ENCODE measurements at places on chromosomes 6 and 20.

DNA sequence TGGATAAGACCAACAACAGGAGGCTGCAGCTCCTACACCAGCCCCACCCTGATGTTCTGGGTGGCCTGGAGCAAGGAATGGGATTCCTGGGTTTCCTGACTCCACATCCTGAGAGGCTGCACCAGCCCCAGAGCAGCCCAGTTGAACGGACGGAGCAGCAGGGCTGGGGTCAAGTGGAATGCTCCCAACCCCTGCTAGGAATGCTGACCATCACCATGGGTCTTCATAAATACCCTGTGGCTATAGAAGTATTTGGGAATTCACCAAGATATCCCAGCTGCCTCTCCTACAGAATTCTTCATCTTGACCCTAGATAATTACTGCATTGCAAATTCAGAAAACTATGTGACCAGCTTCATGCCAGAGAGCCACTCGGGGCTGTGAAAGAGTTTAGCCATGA lies 180.3 kb downstream of the THBS2 start:
- no peak for DNase-seq

DNA sequence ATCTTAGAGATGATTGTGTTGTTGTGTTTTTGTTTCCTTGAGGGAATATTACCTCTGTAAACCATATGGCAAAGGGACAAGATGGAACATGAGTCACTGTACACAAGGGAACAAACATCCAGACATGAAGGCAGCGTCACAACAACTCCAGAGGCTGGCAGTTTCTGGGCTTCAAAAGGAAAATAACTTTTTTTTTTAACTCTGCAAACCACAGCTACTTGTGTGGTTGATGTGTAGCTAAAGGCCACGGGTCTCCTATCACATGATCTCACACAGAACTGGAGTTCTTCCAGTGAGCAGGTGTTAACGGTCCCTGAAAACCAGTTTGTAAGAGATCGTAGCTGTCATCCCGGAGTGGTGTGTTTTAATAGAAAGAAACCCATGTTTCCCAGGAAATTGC lies 33.2 kb upstream of the HBS1L start:
- DNase-seq: peak; percentile 83

- no peak for DNase-seq
Observed at GRCh38 chr6:114253431-114253830, 89.4 kb downstream of the HS3ST5 start.

DNA sequence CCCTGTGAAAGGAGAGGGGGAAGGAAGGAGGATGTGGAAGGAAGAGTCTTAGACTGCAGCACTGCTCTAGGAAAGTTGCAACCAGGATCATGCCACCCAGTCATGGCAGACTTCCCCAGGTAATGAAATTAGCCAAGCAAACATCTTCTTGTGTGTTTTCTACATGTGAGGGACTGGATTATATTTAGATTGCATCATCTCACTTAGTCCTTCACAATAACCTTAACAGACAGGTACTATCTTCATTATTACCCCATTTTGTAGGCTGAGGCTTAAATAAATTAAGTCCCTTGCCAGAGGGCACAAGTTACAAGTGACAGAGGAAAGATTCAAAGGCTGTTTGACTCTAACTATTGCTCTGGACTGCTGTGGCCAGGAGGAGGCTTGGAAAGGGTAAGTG lies 9.7 kb upstream of the MAFB start:
- no peak for DNase-seq

- DNase-seq: no peak
Observed at GRCh38 chr6:13304101-13304500, 24.2 kb downstream of the TBC1D7 start.

DNA sequence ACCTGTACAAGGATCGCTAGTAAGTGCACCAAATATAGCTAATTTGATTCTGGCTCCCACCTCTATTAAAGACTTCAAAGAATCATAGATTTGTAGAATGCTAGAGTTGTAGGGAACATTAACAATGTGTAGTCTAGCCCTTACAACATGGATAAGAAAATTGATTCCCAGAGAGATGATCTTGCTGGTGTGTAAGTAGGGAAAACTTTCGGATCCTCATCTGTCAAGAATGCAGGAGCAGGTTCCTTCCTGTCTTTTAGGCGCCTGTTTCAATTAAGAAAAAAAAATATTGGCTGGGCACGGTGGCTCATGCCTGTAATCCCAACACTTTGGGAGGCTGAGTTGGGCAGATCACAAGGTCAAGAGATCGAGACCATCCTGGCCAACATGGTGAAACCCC lies 12.3 kb upstream of the RNF39 start:
- DNase-seq: no peak

DNA sequence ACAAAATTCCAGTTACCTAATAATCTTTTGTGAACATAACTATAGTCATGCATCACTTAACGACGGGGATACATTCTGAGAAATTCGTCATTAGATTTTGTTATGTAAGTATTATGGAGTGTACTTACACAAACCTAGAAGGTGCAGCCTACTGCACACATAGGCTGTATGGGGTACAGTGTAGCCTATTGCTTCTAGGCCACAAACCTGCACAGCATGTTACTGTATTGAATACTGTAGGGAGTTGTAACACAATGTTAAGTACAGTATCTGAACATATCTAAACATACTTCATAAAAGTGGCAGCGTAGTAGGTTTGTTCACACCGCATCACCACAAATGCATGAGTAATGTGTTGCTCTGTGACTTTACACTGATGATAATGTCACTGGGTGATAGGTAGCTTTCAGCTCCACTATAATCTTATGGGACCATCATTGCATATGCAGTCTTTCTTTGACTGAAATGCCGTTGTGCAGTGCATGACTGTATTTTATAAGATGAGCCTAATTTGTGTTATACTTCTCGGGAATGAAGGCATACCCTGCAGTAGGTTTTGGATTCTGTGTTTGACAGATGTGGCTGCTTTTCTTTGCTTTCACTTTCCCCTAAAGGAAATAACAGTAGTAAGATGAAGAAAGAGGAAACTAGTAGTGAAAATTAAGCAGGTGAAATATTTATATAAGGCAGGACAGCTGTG lies 365.6 kb downstream of the FARS2 start:
- peak; percentile 34 for DNase-seq

DNA sequence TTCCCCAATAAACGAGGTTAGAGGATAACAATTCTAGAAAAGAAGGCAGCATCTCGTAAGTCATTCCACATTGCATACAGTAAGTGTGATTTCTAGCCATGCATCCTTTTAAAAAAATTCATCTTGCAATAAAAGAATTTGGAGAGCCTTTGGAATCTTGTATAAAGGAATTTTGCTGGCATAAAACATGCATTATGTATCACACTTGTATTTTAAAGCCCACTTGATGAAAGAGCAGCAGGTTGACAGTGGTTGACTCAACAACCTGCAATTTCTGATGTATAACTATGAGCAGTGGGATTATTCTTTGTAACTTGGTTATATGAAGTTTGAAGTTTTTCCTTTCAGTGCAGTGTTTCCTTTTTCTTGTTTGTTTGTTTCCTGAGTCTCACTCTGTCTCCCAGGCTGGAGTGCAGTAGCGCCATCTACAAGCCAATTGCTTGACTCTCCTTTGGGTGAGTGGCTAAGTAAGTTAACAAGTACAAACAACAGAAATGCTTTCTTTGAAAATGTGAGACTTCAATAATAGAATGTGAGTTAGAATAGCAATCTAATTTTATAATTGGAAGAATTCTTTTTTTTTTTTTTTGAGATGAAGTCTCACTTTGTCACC lies 39.9 kb downstream of the JARID2 start:
- no peak for DNase-seq

- no peak for DNase-seq
Observed at GRCh38 chr20:39986173-39986904, 702.7 kb downstream of the MAFB start.

GRCh38 chr6:491233-491632 lies 99.7 kb downstream of the IRF4 start:
- DNase-seq: no peak

GRCh38 chr6:104396077-104396476 lies 463.6 kb downstream of the HACE1 start:
- DNase-seq: no peak

DNA sequence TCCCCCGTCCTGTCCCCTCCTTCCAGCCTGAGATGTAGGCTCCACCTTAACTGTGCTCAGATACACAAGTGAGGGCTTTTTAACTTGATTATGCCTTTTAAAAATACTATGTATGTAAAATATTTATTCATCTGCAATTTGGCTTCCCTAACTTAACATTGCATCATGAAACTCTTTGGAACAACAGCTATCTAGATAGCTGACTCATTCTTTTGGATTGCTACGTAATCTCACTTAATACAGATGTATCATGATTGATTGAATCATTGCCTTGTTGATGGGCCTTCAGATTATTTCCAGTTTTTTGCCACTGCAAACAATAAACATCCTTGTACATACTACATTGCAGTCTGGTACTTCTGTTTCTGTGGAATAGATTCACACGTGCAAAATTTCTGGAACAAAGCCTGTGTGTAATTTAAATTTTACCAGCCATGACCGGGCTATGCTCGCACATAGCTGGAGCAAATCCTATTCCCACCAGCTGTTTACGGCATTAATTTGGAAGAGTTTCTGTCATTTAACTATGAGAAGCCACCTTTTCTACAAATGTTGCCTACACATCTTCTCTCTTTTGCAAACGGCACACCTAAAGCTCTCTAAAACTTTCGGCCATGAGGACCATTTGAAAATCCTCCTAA lies 6.5 kb downstream of the PRND start:
- no peak for DNase-seq

- no peak for DNase-seq
Observed at GRCh38 chr6:99165838-99166237, 183.6 kb downstream of the FAXC start.

DNA sequence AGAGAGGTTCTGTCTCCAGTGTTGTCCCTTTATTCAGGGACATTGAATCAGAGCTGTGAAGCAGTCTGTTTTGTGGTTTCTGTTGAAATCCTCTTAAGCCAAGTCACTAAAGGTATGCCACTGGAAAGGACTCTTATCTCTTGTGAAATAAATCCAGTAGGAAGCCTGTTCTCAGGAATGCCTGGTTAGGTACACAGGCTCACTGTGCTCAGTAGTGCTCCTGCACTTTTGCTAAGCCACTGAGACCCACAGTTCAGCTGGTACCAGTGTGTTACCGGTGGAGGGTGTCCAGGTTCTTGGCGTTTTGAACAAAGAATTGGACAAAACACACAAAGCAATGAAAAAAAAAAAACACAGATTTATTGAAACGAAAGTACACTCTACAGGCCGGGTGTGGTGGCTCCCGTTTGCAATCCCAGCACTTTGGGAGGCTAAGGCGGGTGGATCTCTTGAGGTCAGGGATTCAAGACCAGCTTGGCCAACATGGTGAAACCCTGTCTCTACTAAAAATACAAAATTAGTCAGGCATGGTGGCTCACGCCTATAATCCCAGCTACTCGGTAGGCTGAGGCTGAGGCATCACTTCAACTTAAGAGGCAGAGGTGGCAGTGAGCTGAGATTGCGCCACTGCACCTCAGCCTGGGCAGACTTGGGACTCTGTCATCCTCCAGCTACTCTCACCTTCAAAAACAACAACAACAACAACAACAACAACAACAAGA lies 186.1 kb downstream of the JARID2 start:
- no peak for DNase-seq

GRCh38 chr6:44036699-44037101 lies 90.6 kb downstream of the MRPL14 start:
- DNase-seq: no peak

- DNase-seq: no peak
Observed at GRCh38 chr20:7966176-7966575, 25.9 kb upstream of the HAO1 start.

DNA sequence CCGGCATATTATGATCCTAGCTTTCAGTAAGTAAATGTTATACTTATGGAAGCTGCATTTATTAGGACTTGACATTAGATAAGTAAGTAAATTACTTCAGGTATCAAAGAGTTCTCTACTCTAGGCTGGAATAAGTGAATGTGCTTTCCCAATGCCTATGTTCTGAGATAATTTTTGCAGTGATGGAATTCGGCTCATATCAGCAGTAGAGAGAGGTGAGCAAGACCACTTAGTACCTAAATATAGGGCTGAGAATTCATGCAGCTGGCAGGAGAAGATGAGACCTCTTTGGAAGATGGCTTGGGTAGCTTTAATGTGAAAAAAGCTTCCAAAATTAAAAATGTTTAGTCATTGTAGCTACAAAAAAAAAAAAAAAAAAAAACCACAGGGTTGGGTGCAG lies 13.3 kb upstream of the BEND3 start:
- DNase-seq: no peak

DNA sequence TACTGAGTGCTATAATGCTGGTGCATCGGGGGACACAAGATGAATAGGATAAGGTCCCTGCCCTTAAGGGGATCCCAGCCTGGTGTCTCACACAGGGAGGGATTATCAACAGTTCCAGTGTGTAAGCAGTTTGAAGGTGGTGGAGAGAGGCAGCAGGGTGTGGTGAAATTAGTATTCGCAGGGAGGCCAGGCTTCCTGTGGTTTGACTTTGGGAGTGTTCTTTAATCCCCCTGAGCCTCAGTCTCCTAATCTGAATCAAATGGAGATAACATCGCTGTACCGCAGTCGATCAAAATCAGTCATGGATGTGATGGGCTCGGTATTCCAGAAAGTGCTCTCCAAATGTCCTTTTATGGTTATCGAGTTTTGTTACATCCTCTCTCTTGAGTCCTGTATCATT lies 288.1 kb upstream of the SUPT3H start:
- no peak for DNase-seq

- DNase-seq: no peak
Observed at GRCh38 chr6:96948631-96949030, 24.1 kb downstream of the KLHL32 start.

GRCh38 chr6:108114841-108115597 lies 40.5 kb upstream of the OSTM1 start:
- DNase-seq: no peak

DNA sequence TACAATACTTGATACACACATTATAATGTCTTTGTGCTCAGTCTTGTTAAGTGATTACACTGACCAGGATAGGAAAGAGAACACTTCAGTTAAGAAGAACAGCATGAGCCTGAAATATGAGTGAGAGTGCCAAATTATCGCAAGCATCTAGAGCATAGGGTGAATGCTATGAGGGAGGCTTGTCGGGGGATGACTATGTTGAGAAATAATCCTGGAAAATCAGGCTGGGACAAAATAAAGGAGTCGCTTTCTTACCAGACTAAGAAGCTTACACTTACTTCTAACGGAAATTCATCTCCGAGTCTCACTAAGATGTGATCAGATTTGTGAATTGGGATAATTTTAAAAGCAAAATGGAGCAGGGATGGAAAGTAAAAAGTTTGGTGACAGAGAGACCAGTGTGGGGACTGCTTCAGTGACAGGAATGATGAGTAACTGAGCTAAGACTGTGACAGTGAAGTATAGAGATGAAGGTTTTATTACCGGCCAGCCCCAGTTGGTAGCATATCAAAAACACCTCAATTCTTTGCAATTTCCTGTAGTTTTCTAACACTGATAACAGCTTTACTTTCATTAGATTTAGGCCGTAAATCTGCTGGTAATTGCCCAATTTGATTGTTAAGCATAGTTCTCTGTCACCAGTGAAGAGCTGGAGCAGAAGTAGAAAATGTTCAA lies 48.4 kb upstream of the DEFB112 start:
- DNase-seq: no peak

GRCh38 chr20:43198607-43199006 lies 8.9 kb upstream of the PTPRT start:
- DNase-seq: no peak
